Activated T-helper 1 cell treated with Interleukin-2 at 50 U/mL for 16 hours (primary cell): ENCODE measurements at places on chromosomes 1 and 21.

- DNase-seq, result no peak
Measured at GRCh38 chr1:209751627-209752231, 4.1 kb upstream of the TRAF3IP3 start.

- DNase-seq, result no peak
Measured at GRCh38 chr1:77655431-77655974, 27.0 kb downstream of the ZZZ3 start.

- no peak for DNase-seq
Measured at GRCh38 chr1:32111040-32111623, 3.3 kb downstream of the KPNA6 start.

DNA sequence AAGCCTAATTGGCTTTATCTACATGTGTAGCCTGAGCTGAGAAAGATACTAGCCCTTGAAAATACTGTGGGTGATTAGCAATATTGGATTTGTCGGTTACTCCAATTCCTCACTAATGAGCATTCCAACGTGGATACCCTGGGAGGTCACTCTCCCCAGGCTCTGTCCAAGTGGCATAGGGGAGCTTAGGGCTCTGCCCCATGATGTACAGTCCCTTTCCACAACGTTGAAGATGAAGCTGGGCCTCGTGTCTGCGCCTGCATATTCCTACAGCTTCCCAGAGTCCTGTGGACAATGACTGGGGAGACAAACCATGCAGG lies 2.6 kb downstream of the RCC1 start:
- DNase-seq, result no peak
